NCI-H2081 (cell line): ENCODE measurements at places on chromosomes 4 and X.

DNA sequence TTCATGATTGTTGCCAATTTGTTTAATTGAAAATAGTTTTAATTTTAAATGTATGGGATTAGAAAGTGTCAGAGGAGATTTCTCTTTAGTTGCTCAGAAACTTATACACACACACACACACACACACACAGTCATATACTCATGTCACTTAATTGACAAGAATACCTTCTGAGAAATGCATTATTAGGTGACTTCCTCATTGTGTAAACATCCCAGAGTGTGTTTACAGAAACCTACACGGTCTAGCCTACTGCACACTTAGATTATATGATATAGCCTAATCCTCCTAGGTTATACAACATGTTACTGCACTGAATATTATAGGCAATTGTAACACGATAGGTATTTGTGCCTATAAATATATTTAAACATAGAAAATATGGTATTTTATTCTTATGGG is 1327.4 kb downstream of the FSTL5 start:
- no peak for DNase-seq

- DNase-seq, result no peak
Measured at GRCh38 chr4:35604252-35604651, 640.1 kb downstream of the ARAP2 start.

DNA sequence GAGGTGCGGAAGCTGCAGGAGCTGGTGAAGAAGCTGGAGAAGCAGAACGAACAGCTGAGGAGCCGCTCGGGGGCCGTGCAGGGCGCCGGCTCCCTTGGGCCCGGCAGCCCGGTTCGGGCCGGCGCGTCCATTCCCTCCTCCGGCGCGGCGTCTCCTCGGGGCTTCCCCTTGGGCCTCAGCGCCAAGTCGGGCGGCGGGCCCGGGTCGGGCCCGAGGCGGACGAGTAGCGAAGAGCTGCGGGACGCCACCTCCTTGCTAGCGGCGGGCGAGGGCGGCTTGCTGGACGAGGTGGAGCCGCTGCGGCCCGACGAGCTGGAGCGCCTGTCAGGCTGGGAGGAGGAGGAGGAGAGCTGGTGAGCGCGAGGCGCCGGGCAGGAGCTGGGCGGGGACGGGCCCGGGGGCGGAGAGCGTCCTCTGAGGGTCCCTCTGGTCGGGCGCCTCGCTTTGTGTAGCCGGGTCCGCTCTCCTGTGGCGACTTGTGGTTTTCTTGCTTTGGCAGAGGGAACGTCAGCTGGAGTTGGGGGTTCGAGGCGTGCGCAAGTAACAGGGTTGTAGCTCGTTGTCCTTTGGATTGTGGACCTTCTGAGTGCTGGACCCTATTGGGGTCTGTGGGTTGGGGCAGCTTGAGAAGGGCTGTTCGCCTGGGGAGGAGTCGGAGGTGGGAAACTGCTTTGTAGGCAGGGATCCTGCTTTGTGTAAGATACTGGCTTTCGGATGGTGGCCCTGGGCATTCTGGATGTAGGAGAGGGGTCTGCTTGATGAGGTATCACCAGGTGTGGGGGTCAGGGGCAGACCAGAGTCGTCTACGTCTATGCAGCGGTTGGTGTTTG is 662 bp downstream of the SLAIN2 start:
- DNase-seq, result peak; percentile 56

- no peak for DNase-seq
Measured at GRCh38 chr4:109111031-109111430, 191.4 kb downstream of the COL25A1 start.

- no peak for DNase-seq
Measured at GRCh38 chr4:48189731-48190130, 55.7 kb upstream of the TXK start.

- no peak for DNase-seq
Measured at GRCh38 chrX:11532291-11533078, 133.2 kb downstream of the ARHGAP6 start.

DNA sequence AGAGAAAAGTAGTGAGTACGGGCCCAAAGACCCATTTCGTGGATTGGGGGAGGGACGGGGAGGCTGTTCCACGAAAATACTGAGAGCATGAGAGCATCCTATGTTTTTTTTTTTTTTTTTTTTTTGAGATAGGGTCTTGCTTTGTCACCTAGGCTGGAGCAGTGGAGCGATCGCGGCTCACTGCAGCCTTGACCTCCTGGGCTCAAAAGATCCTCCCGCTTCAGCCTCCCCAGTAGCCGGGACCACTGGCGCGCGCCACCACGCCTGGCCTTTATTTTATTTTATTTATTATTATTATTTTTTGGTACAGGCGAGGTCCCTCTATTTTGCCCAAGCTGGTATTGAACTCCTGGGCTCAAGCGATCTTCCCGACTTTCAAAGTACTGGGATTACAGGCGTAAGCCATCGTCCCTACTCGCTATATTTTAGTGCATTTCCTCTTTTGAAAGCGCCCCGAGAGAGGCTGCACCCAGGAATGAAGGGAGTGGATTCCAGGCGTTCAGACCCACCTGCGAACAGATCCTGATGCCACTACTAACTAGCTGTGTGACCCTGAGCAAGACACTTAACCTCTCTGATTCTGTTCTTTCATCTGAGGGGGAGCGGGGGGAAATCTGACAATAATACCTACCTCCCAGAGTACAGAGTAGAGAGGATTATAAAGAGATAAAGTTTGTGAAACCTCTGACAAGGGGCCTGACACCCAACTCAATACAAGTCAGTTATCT is 5.4 kb upstream of the MSX1 start:
- DNase-seq, result no peak

- no peak for DNase-seq
Measured at GRCh38 chr4:188949596-188949995, 810.4 kb downstream of the TRIML1 start.

DNA sequence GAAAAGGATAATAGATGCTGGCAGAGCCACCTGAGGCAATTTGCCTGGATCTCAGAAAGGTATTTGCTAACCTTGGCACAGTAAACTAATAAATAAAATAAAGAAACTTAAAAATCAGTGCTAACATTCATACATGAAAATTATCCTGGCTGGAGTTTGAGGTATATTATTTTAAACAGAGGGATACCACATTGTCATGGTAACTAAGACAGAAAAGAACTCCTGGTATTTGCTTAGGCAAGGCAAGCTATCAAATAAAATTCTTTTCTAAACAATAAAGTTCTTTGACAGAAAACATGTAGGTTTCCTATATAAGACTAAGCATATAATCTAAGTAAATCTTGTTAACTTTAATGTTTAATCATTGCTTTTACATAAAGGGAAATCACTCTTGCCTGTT is 218.8 kb downstream of the MAGEB17 start:
- DNase-seq, result no peak

DNA sequence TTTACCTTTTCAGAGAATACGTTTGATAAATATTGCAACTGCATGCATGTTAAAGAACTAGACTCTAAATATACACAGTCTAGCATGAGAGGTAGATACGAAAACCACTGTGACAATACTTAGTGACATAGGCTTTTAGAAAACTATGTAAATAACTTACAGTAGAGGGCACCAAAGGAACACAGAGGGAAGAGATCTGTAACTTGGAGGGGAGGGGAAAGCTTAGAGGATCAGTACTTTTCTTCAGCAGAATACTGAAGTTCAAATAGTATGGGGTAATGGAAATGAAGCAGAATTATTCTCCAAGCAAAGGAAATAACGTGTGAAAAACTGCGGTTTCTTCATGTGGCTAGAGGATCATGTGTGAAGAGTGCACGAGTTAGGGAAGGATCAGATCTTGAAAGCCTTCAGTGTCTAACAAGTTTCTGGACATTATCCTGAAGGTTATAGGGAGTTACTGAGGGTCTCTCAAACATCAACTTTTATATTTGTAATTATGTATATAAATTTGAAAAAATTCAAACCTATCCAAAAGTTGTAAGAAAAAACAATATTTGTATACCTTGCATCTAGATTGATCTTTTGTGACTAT is 264.3 kb downstream of the NPFFR2 start:
- peak; percentile 31 for DNase-seq
